ENCODE measurements at places on chromosomes 13 and 19.

- DNase-seq, result no peak
Measured at GRCh38 chr19:41261474-41262190, 2.5 kb upstream of the HNRNPUL1 start.

- DNase-seq, result no peak
Measured at GRCh38 chr13:77724092-77724491, 26.6 kb downstream of the SLAIN1 start.

DNA sequence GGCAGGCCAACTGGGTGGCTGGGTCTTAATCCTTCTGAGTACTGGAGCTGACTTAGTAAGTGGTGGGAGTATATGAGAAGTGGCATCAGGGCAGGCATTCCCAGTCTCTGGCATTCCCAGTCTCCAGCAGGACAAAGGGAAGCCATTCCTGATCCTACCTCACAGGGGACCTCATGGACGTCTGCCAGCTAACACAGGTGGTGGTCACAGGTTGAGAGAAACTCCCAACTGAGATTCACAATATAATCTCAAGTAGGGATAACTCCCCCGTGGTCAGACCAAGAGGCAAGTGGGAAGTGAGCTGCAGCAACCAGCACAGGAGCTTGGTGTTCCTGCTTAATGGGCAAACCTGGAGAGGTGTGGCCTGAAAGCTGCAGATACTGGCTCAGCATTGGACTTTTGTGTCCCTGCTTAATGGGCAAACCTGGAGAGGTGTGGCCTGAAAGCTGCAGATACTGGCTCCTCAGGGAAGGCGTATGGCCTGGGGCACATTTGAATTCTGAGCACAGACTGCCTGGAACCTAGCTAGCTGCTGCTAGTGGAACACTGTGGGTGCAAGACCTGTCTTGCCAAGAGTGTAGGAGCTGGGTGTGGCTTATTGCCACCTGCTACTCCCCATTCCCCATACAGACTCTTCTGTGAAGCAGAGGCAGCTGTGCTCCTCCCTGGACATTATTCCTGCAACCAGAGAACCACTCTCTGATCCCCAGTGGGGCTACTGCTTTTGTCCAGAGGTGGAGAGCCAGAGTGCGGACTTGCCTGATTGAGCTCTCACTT lies 25.9 kb upstream of the OR10H2 start:
- no peak for DNase-seq

- peak; percentile 54 for DNase-seq
Measured at GRCh38 chr19:18589380-18590272, 1.0 kb downstream of the REX1BD start.

GRCh38 chr19:7522072-7522922 lies at the start of gene MCOLN1:
Gene MCOLN1, plus strand, starts transcription at chr19:7522624. Its CDS starts 127 bp downstream, at chr19:7522751.
- peak; percentile 100 for DNase-seq

DNA sequence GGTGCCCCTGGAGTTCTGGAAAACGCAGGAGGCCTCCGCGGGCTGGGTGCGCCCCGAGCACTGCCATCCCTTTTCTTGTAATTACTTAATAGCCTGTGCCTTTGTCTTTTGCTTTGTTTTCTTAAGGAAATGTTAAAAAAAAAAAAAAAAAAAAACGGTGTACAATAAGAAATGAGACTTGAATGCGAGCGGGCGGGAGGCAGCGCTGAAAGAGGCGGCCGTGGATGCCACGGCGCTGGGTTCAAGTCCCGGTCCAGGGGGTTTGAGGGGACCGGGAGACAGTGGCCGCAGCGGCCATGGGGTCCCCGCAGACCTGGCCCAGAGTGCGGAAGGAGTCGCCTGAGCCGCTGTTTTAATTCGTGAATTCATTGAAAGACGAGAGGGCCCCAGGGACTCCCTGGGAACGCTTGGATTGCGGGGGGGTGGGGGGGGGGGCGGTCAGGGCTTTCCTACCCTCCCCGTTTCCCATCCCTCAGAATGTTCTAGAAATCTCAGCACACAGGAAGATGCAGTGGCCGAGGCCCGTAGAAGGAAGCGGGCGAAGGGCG lies 349.2 kb upstream of the ARGLU1 start:
- peak; percentile 31 for DNase-seq

GRCh38 chr19:40378509-40378908 lies 11.5 kb downstream of the HIPK4 start:
- no peak for DNase-seq

DNA sequence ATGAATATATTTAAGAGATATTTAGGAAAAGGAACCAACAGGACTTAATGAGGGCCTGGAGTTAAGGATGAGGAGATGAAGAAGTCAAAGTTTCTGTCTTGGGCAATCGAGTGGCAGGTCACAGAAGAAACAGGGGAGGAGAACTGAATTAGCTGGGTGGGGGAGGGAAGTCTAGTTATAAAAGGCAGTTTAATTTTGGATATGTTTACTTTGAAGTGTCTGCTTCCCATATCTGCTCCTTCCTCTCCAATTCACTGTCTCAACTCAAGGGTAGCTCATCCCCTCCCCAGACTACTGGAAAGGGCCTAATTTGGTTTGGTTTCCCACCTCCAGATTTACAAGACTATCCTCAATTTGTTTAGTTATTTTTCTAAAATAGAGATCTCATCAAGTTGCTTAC lies 195.9 kb downstream of the VWA8 start:
- no peak for DNase-seq

GRCh38 chr19:20558571-20558970 lies 7.0 kb downstream of the ZNF737 start:
- DNase-seq, result no peak

GRCh38 chr19:42693760-42694350 lies 46.4 kb downstream of the PSG3 start:
- peak; percentile 53 for DNase-seq

GRCh38 chr13:77502104-77502720 lies 33.3 kb upstream of the SCEL start:
- DNase-seq, result no peak

DNA sequence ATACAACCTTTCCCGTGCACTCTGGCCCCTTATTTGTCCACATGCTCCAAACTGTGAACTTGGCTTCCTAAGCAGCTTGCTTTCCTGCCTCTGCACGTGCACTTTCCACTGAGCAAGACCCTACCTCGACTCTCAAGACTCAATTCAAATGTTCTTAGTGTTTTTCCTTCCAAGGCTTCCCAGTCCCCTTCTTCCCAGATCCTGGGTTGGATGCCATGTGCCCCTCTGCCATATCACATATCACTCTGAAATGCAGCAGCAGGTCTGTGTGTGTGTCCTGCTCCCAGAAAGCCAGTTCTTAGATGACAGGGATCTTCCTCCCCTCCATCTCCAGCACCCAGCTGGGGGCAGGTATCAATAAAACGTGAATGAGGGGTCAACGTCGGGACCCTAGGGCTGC lies 3.0 kb downstream of the ZNF557 start:
- DNase-seq, result no peak

DNA sequence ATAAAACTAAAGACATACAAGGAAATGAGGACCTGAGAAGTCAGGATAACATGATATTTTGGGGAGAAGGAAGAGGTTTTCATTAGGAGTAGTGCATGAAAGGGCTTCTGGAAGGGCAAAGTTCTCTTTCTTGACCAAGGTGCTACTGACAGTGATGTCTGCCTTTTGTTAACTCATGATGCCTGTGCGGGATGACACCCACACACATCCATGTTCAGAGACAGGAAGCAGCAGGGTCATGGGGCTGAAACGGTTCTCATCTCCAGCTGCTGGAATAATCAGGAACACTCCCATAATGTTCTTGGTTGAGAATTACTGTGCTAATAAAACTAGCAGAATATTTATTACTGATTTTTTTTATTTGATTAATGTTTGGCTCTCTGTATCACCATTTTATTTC lies 29.1 kb downstream of the KCNC3 start:
- no peak for DNase-seq

- no peak for DNase-seq
Measured at GRCh38 chr13:107642831-107643230, 572.5 kb downstream of the LIG4 start.

DNA sequence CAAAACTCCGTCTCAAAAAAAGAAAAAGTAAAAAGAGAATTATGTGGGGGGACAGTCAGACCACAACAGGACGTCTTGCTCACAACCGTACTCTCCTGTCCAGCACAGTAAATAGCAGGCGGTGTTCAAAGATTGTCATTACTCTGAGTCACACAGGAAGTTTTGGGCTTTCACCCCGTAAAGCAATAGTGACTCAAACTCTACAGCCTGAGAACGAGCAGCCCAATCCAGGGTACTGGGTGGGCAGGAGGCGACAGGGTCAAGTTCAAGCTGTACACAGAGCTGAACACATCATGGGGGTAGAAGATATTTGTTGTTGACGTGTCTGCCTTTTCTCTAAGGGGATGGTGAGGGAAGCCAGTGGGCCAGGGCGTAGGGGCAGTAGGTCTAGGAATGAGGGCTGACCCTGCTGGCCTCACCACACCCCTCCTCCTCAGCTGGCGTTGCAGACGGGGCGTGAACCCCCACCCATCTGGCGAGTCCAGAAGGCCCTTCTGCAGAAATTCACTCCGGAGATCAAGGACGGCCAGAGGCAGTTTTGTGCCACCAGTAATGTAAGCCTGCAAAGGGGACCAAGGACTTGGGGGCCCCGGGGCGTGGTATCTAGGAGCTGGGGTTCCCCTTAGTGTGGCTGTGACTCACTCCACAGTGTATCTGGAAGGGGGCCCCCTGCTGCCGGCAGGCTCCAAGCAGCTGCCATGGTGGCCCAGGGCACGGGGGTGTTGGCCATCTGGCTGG lies 23.3 kb downstream of the PRR12 start:
- no peak for DNase-seq

DNA sequence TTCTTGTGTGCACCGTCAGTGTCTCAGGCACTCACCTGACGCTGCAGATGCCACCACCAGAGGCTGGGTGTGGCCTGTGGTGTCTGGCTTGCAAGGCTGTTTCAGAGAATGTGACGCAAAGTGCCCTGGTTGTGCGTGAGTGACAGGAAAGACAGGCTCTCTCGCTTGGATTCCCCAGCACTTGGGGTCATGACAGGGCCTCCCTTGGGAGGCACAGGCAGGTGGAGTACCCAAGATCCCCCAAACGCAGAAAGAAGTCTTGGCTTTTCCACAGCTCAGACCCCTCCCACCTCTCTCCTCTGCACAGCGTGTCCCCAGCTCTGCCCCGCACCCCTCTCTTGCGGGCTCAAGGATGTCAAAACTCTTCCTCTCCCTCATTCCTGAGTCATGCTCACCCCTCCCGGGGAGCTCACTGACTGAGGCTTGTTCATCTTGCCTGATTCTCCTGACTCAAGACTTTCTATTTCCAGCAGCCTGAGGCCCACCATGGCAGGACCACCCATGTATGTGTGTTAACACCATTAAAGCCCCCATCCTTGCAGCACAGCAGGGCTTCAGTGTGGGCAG lies 21.0 kb downstream of the DHX34 start:
- DNase-seq, result no peak

- no peak for DNase-seq
Measured at GRCh38 chr19:6693681-6694080, 23.7 kb upstream of the TNFSF14 start.

- peak; percentile 97 for DNase-seq
Measured at GRCh38 chr19:49808711-49809159, 4.4 kb downstream of the FUZ start.

DNA sequence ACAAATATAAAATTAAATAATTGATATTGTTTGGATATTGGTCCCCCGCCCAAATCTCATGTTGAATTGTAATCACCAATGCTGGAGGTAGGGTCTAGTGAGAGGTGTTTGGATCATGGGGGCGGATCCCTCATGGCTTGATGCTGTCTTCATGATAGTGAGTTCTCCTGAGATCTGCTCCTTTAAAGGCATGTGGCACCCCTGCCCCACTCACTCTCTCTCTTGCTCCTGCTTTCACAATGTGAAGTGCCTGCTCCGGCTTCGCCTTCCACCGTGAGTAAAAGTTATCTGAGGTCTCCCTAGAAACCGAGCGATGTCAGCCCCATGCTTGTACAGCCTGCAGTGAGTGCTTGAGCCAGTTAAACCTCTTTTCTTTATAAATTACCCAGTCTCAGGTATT lies 248.2 kb downstream of the PCDH9 start:
- no peak for DNase-seq

- DNase-seq, result no peak
Measured at GRCh38 chr19:29715701-29716581, 880 bp upstream of the C19orf12 start.

- no peak for DNase-seq
Measured at GRCh38 chr13:94196413-94196812, 283.1 kb downstream of the DCT start.

DNA sequence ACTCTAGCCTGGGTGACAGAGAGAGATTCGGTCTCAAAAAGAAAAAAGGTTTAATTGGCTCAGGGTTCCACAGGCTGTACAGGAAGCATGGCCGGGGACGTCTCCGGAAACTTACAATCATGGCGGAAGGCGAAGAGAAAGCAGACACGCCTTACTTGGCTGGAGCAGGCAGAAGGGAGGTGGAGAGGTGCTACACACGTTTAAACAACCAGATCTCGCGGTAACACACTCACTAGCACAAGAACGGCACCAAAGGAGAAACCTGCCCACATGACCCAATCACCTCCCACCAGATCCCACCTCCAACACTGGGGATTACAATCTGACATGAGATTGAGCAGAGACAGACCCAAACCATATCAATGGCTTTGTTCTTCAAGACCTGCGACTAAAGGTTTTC lies 12.8 kb downstream of the CASP14 start:
- no peak for DNase-seq

GRCh38 chr13:74761801-74762757 lies 627.9 kb upstream of the KLF12 start:
- DNase-seq, result no peak

DNA sequence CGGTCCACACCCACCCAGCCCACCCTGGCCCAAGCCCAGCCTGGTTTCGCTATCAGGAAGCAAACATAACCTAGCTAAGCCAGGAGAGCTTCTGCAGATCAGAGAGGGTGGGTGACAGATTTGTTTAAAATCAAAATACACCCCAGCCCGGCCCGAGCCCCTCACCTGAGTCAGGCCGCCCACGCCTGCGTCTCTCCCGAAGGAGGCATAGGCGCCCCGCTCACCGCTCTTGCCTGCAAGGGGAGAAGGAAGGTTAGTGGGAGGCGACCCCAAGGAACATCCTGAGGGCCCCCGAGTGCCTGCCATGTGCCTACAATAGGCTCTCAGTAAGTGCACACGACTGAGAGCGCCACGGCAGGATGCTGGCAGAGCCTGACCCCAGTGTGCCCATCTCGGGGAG lies 21.9 kb upstream of the UQCR11 start:
- no peak for DNase-seq

DNA sequence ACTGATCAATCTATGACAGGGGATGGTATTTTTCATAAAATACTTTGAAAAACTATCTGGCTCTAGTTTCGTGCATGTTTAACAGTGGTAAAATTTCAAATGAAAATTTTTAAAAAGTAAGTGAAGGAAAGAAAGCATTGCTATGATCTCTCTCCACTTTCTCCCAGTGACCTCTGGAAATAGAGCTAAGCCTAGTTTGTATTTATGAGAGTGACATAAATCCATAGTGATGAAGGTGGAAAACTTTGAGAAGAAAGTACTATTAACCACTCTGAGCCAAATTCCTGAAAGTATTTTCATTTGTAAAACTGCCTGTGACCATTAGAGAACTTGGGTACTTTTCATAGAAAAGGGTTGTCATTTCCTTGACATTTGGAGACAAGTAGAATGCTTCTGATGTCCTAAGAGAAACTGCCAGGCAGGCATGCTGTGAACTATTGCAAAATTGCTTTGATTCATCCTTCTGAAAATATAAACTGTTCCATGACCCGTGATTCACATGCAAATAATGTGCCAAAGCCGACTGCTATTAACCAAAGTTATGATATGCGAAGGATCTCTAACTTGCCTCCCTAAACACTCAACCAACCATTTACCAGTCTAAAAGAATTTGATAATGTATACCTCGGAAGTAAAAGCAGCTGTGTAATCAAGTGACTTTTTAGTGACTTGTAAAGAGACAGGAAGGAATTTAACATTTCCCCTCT lies 133.2 kb downstream of the VWA8 start:
- DNase-seq, result no peak

Measured in iPS-NIHi11 (cell line).